Putamen (tissue), 1 donor: ENCODE measurements at places on chromosomes 12 and 14.

GRCh38 chr14:30252783-30253674 lies 305.9 kb upstream of the G2E3 start:
- no peak for DNase-seq

- DNase-seq, result no peak
Measured at GRCh38 chr14:68216957-68217356, 397.4 kb downstream of the RAD51B start.

DNA sequence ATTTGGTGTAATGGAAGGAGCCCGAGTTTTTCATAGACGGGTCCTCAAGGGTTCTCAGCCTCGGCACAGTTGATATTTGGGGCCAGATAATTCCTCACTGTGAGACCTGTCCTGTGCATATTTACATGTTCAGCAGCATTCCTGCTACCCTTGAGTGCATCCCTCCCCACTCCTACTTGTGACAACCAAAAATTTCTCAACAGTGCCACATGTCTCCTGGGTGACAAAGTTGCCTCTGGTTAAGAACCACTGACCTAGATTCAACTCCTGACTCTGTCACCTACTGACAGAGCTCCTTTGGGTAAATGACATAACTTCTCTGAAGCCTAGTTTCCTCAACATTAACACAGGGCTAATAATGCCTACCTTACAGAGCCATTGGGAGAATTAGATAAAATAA lies 60.4 kb downstream of the TTC9 start:
- no peak for DNase-seq

GRCh38 chr14:55580470-55581341 lies 699 bp downstream of the KTN1 start:
- DNase-seq, result peak; percentile 27

DNA sequence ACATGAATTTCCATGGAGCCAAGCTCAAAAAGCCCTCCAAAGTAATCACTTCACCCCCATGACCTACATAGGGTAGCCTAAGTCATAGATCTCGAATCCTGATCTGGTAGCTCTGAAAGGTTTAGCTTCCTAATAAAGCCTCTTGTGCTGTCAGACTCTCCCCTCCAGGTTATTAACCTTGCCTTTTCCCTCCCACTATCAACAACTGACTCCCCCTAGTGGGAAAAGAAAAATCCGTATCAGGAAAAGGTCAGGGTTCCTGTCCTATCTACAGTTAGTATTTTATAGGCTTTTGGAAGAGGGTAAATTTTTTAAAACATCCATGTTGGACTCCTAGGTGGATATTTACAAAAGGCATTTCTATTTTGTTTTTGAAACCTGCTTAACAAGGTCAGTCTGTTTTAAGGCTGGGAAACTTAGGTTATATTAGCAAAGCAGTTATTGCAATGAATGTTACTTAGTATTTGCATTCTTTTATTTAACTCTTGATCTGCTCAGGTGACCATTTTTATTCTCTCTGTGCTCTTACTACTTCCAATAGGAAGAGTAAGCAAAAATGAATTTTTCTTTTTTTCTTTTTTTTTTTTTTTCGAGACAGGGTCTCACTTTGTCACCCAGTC lies 8.0 kb downstream of the YY1 start:
- peak; percentile 11 for DNase-seq

DNA sequence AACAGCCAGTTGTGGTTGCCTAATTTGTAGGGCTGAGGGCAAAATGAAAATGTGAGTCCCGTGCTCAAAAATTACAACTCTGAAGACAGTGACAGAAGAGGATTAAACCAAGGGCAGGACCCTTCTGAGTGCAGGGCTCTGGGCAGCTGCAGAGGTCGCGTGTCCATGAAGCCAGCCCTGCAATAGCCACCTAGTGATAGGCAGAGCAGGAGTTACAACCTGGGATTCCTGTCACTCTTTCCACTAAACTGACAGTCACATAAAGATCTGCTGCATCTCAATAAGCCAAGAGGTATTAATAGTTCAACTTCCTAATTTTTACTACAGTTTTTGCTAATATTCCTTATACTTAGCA lies 94.1 kb downstream of the SLC2A13 start:
- no peak for DNase-seq
